ENCODE measurements at places on chromosomes 13 and 19.

GRCh38 chr13:110017379-110017778 is 231.0 kb upstream of the IRS2 start:
- DNase-seq, result no peak

- no peak for DNase-seq
These were observed 9.5 kb downstream of the FCGBP start for GRCh38 chr19:39924952-39925351.

DNA sequence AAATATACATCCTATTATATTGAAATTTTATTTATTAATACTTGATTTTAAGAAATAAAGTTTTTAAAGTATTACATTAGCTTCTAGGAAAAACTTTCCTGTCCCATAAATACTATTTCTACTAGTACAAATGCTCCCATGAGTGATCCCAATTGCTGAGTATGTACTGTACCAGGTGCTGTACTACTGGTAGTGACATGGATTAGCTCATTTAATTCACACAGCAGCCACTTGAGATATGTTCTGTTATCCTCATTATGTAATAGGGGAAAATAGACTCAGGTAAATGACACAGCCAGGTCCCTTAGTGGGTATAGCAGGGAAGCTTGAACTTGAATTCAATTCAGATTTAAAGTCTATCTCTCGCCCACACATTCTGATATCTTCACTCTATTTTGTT is 363.1 kb downstream of the FGF14 start:
- DNase-seq, result no peak

DNA sequence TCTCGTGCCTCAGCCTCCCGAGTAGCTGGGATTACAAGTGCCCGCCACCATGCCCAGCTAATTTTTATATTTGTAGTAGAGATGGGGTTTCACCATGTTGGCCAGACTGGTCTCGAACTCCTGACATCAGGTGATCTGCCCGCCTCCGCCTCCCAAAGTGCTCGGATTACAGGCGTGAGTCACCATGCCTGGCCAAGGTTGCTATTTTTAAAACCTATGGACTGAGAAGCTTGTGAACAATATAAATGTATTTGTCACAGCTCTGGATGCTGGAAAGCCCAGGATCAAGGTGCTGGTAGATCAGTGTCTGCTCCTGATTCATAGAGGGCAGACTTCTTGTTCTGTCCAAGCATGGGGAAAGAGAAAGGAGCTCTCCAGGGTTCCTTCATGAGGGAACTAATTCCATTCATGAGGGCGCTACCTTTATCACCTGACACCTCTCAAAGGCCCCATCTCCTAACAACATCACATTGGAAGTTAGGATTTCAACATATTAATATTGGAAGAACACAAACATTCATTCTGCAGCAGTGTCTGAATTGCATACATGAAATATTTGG is 16.1 kb downstream of the CARD8 start:
- no peak for DNase-seq

- peak; percentile 78 for DNase-seq
These were observed 2.9 kb downstream of the CILP2 start for GRCh38 chr19:19540715-19541515.

DNA sequence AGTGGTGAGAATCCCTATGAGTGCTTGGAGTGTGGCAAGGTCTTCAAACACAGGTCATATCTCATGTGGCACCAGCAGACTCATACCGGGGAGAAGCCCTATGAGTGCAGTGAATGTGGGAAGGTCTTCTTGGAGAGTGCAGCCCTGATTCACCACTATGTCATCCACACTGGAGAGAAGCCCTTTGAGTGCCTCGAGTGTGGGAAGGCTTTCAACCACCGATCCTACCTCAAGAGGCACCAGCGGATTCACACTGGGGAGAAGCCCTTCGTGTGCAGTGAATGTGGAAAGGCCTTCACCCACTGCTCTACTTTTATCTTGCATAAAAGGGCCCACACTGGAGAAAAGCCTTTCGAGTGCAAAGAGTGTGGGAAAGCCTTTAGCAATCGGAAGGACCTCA is 18.7 kb upstream of the AURKC start:
- no peak for DNase-seq

- no peak for DNase-seq
These were observed 1.4 kb upstream of the RASL11A start for GRCh38 chr13:27269114-27269665.

GRCh38 chr19:1475751-1476437 is 3.1 kb downstream of the C19orf25 start:
- no peak for DNase-seq

DNA sequence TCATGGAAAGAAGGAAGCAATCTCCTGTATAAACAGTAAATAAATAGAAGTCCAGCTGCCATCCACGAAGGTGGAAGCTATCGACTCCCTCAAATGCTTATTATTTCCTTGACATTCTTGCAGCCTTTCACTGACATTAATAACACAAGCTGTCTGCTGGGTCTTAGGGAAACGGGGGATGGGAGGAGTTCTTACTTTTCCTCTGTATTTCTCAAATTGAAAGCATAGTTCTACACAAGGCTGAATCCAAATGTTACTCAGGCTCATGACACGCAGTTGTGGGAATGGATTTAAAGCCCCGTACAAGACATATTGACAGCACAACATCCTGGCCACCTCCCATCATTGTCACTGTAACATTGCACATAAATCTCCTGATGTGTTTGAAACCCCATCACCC is 4.0 kb downstream of the SERPINE3 start:
- no peak for DNase-seq

DNA sequence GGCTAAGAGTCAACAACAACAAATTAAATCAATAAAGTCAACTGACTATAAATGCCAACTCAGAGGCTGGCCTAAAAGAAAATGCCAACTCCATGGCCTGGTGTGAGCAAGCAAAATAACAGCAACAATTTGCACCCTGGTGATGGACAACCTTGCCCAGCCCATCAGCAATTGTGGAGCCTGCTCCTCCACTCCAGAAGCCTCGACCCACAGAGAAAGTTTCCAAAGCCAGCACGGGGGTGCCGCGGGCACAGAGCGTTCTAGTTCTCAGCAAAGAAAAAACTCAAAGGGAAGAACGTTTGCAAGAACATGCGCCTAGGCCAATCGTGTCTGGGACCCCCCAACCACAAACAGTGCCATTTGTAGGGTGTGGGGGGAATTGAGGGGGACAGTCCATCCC is 11.3 kb downstream of the EPS15L1 start:
- no peak for DNase-seq

- no peak for DNase-seq
These were observed 1.6 kb downstream of the RPL18 start for GRCh38 chr19:48617146-48617937.

- DNase-seq, result no peak
These were observed 2.4 kb downstream of the FOSB start for GRCh38 chr19:45469945-45470761.

DNA sequence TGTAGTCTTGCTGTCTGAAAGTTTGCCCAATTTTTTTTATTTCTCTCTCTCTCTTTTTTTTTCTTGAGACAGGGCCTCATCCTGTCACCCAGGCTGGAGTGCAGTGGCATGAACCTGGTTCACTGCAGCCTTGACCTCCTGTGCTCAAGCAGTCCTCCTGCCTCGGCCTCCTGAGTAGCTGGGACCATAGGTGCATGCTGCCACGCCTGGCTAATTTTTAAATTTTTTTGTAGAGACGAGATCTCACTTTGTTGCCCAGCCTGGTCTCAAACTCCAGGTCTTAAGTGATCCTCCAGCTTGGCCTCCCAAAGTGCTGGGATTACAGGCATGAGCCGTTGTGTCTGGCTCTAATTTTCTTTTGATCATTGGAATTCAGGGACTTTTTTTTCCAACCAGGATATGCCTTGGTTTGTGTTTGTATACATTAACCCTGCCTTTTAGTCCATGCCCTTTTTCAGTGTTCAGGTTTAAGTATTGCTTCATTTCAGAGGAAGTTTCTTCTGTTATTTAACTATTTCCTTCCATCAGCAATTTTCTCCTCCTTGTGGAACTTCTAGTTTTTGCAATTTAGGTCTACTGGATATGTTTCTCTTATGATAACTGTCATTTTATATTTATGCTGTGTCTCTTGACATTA is 201.4 kb downstream of the PCCA start:
- DNase-seq, result no peak

DNA sequence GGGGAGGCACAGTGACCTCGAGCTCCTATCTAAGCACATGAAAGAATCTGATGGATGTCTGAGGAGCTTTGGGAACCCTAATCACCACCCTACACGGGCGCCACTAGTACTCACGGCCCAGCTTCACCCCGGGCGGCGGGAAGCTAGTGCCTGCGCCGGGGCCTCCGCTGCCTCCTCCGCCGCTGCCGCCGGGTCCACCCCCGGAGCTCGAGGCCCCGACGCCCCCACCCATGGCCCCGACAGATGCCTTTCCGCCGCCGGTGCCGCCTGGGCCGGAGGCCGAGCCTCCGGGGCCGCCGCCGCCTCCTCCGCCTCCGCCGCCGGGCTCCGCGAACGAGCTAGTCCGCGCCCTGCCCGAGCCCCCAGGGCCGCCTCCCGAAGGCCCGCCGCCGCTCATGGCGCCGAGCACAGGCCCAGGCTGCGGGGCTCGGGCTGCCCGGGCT is 312 bp downstream of the GSK3A start:
- peak; percentile 55 for DNase-seq

DNA sequence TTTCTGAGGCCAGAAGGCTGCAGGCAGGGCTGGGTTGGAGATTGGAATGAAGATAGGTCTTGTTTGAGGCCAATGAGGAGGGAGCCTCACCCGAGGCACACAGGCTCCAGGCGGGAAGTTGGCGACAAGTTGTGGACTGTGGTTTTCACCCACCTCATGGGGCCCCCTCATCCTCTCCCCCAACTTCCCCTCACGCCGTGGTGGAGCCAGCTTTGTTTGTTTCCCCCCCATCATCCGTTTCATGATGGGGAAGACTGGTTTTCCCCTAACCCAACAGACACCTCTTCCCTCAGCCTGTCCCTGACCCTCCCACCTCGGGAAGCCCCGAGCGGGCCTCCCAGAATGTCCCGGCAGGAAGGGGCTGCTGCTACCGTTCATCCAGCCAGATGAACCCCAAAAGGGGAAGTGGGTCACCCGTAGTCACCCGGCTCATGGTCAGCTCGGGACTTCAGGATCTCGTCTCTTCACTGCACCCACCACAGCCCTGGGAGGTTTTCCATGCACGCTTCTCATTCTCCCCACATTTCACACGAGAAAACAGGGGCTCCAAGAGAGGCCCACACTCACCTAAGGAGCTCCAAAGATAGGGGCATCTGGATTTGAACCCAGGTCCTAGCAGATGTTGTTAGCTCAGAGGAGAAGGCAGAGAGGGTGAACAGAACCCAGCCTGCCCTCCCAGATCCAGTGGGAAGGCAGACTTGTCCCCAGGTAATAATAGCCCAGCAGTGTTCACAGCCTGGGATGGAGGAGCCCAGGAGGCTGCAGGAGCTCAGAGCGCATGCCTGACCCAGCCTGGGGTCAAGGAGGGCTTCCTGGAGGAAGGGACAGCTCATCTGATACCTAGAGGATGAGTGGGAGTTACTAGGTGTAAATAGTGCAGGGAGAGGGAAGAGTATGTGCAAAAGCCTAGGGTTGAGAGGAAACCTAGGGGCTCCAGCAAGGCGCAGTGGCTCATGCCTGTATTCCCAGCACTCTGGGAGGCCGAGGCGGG is 23.5 kb downstream of the CEACAM16 start:
- peak; percentile 54 for DNase-seq

DNA sequence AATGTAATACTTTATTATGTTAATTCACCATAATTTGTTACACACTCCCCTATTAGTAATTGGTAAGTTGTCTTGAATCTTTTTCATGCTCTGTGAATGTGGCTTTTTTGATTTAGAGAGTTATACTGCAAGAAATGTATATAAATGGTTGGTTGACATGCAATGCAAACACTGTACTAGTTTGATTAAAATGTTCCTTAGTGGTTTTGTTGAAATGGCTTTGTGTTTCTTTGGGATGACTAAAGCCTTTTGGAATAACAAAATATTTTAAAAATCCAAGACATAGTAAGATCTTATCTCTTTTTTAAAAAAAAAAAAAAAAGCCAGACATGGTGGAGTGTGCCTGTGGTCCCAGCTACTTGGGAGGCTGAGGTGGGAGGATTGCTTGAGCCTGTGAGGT is 10.5 kb downstream of the LAMP1 start:
- no peak for DNase-seq

- DNase-seq, result no peak
These were observed 3.8 kb upstream of the RAX2 start for GRCh38 chr19:3775831-3776230.

GRCh38 chr19:45640849-45641273 is 1.7 kb upstream of the EML2 start:
- no peak for DNase-seq

DNA sequence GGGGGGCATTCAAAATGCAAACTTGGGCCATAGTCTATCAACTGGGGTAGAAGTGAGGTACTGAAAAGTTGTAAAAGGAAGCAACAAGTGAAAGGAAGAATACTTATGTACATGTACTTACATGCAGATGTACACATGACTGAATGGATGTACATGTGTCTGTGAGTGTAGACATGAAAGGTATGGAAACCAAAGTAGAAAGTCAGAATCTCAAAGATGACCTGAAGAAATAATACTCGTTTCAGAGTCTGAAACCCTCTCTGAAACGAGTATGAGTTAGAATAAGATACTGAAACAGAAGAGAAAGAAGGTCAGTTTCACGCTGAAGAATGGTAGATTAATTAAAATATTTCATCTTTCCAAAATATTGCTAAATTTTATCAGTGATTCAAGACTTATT is 13.9 kb downstream of the DZIP1 start:
- DNase-seq, result no peak

DNA sequence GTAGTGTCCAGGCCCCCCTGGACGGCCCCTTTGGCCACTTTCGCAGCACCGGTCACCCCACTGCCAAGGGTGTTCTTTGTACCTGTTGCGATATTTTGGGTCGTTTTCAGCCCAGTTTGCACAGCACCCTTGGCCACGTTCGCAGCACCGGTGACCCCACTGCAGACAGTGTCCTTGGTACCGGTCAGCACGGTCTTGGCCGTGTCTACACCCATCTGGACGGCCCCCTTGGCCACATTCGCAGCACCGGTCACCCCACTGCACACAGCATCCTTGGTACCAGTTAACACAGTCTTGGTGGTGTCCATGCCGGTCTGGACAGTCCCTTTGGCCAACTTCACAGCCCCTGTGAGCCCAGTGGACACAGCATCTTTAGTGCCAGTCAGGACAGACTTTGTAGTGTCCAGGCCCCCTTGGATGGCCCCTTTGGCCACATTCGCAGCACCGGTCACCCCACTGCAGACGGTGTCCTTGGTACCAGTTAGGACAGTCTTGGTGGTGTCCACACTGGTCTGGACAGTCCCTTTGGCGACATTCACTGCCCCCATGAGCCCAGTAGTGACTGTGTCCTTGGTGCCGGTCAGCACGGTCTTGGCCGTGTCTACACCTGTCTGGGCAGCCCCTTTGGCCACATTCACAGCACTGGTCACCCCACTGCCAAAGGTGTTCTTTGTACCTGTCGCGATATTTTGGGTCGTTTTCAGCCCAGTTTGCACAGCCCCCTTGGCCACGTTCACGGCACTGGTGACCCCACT is 6.8 kb downstream of the PLIN4 start:
- DNase-seq, result no peak

DNA sequence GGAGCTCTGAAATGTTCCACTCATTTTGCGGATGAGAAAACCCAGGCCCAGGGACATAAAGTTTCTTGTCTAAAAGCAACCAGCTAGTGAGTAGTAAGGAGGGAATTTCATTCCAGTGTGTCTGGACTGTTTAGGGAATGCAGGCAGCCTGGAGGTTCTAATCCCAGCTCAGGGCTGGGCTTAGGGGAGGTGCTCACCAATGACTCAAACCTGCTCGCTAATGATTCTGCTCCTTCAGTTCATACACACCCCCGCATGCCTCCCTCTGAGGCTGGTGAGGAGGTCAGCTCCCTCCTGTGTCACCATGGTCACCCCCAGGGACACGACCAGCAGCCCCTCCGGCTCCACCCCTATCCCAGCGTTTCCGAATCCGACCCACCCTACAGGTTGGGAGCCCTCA is 34.6 kb downstream of the CYP4F2 start:
- DNase-seq, result peak; percentile 32

GRCh38 chr19:53103234-53104203 is at the start of gene ZNF160:
ZNF160 (minus strand) TSS chr19:53103422; CDS start chr19:53086276, 17,146 bp downstream.
- DNase-seq, result peak; percentile 98
